ENCODE measurements at places on chromosomes 16 and 17. TPM values are rescaled to one million over a fixed set of nuclear protein-coding genes. Genes with fewer than 3 reads are reported as not detected.

DNA sequence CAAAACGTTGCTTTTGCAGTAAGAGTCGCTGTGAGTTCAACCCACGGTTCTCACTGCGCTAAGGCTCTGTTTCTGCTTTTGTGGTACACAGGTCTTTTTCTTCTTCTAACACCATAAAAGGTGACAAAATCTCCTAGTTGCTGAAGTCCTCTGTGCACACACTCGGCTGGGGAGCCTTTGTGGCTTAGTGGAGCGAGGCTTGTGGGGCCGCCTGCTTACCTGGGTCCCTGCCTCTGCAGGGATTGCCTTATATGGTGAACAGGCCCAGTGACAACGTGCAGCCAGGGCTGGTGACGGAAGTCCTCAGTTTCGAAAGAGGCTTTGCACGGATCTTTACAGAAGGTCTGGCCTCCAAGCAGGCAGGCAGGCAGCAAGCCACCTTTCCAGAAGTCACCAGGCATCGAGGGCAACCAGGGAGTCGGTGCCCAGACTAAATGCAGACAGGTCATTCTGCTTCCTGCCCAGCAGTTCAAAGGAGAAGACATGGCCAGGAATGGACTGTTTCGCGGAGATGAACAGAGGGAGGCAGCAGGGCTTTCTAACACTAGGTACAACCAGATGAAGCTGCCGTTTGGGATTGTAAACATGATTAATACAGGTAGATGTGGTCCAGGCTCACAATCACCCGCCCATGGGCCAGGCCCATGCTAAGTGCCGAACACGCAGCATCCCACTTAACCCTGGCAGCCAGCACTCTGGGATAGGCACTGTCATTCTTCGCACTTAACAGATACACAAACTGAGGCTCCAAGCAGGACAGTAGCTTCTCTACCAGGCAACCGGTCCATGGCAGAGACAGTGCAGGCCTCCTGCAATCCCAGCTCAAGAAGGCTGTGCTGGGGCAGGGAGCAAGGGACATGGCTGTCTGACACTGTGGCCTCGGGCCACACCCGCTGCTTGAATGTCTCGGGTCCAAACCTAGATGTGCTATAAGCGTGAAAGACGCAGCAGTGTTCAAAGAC lies 10.7 kb upstream of the MEAK7 start:
- DNase-seq, result peak; percentile 88

GRCh38 chr17:7647018-7647417 lies 3.7 kb upstream of the ATP1B2 start:
- no peak for DNase-seq

The C16orf46 gene
- polyA plus RNA-seq, result 0.16 TPM

The PMP22 gene
- polyA plus RNA-seq, result not detected

DNA sequence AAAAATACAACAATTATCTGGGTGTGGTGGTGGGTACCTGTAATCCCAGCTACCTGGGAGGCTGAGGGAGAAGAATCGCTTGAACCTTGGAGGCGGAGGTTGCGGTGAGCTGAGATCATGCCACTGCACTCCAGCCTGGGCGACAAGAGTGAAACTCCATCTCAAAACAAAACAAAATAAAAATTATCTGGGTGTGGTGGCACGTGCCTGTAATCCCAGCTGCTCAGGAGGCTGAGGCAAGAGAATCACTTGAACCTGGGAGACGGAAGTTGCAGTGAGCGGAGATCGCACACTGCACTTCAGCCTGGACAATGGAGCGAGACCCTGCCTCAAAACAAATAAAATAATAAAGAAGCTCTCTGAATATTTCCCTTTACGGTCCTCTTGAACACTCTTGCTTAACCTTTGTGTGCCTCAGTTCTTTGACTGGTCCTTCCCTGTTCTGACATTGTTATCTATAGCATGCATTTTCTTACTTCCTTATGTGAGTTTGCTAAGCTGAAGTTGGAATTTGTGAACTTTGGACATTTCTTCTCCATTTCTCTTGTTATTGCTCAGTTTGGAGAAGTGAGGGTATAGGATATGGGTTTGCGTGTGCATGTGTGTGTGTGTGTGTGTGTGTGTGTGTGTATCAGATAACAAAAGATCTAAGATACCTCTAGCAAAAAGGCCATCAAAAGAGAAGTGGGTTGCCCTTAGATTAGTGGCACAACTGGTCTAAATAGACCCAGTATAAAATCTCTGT lies 29.7 kb upstream of the WSB1 start:
- no peak for DNase-seq

The ACE gene
- polyA plus RNA-seq, result not detected

The MYH13 gene
- polyA plus RNA-seq, result not detected

DNA sequence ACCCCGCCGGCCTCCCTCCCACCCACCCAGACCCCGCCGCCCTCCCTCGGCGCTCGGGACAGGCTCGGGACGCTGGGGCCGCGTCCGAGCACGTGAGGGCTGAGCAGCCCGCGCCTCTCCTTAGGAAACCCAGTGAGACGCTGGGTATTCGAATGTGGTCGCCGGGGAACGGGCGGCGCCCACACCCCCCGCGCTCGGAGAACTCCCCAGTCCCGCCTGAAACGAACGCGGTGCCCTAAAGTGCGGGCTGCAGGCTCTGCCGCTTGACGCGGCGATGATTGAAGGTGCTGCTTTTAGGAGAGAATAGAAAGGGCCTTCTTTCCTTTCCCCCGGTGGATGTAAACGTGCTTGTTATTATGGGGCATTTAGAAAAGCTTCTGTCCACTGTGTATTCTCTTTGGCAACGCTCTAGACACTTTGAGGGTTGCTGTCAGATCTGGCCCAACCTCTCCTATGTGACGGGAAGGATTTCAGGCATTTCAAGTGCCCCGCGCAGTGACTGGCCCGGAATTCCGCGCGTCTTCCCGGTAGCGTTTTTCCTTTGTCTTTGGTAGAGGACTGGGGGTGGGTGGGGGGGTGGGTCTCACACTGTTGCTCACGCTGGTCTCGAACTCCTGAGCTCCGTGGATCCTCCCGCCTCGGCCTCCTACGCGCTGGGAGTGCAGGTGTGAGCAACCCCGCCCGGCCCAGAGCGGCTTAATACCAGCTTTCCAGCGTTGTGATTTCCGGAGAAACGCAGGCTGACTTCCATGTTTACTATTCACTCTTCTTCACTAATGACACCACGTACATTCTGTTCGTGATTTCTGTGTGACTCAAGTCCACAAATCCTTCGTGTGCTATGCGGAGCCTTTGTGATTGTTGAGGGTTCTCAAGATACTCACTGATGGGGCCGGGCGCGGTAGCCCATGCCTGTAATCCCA lies 21.8 kb upstream of the FOXK2 start:
- DNase-seq, result peak; percentile 56

DNA sequence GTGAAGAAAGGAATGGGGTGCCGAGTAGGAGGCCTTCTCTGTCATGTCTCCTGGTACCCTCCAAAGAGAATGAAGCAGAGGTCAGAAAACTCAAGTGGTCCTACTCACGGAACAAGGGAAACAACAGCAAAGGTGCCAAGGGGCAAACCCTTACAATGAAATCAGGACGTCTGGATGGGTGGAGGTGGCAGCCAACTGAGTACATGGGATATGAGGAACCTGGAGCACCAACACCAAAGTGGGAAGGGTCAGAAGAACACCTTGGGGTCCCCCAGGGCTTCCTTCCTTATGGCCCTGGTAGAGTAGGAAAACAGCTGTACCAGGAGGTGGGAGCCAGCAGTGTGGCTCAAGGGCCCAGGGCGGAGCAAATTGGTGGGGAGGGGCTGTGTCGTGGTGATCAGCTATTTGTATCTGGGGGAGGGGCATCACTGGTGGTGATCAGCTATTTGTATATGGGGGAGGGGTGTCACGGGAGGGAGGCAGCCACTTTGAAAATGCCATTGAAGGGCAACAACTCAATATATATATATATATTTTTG lies 643 bp downstream of the HIGD1B start:
- no peak for DNase-seq

Data from naive thymus-derived CD8-positive, alpha-beta T cell (primary cell).